ENCODE measurements at places on chromosomes 2 and 18.

GRCh38 chr2:9744256-9745004 is 98.8 kb upstream of the TAF1B start:
- DNase-seq, result no peak

GRCh38 chr18:58225101-58225500 is 181.1 kb downstream of the NEDD4L start:
- no peak for DNase-seq

GRCh38 chr2:234165421-234165820 is 114.9 kb downstream of the SPP2 start:
- no peak for DNase-seq

- DNase-seq, result no peak
Observed at GRCh38 chr2:45843136-45843535, 191.7 kb downstream of the PRKCE start.

- no peak for DNase-seq
Observed at GRCh38 chr2:178844701-178845100, 37.5 kb upstream of the TTN start.

- DNase-seq, result no peak
Observed at GRCh38 chr2:50547521-50547920, 484.4 kb downstream of the NRXN1 start.

- DNase-seq, result no peak
Observed at GRCh38 chr2:172215936-172216335, 113.2 kb upstream of the DLX2 start.

- no peak for DNase-seq
Observed at GRCh38 chr18:52588931-52589330, 248.9 kb downstream of the DCC start.

DNA sequence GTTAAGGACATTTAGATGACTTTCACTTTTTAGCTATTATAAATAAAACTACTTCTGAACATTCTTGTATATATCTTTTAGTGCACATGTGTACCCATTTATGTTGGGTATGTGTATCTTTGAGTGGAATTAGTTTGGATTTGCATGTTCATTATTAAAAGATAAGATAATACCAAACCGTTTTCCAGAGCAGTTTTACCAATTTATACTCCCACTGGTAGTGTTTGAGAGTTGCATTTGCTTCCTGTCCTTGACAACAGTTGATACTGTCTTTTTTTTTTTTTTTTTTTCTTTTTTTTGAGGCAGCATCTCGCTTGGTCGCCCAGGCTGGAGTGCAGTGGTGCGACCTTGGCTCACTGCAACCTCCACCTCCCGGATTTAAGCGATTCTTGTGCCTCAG is 23.3 kb downstream of the SLC30A6 start:
- no peak for DNase-seq

GRCh38 chr2:220315098-220315823 is 687.8 kb downstream of the SLC4A3 start:
- no peak for DNase-seq

DNA sequence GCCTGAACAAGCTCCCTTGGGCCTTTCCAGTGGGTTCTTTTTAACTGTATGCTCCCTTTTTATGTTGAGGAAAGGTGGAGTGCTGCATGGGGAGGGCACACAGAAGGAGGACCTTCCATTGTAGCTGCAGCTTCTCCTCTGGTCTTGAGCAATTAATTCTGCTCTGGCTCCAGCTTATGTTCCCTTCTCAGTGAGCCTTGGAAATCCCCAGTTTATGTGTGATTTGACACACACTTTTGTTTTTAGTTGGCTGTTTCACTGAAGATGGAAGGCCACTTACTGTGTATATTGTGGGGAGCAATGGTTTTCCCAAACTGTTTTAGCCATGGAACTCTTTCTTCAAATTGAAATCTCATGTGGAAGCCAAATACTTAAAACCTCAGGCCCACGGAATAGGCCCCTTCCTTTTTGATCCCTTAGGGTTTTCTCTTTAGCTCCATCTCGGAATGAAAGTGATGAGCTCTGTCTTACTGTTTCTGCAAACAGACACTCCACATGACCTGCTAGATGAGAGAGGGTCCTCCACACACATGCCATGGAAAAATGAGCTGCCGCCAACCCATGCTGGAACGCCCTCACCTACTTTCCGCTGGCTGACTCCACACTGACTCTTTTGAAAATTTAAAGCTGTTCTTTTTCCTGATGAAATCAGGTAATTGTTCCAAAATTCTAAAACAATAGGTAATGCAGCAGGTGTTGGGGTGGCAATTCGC is 280.9 kb upstream of the SIX2 start:
- DNase-seq, result no peak

GRCh38 chr2:209570194-209570593 is 146.3 kb downstream of the MAP2 start:
- no peak for DNase-seq

DNA sequence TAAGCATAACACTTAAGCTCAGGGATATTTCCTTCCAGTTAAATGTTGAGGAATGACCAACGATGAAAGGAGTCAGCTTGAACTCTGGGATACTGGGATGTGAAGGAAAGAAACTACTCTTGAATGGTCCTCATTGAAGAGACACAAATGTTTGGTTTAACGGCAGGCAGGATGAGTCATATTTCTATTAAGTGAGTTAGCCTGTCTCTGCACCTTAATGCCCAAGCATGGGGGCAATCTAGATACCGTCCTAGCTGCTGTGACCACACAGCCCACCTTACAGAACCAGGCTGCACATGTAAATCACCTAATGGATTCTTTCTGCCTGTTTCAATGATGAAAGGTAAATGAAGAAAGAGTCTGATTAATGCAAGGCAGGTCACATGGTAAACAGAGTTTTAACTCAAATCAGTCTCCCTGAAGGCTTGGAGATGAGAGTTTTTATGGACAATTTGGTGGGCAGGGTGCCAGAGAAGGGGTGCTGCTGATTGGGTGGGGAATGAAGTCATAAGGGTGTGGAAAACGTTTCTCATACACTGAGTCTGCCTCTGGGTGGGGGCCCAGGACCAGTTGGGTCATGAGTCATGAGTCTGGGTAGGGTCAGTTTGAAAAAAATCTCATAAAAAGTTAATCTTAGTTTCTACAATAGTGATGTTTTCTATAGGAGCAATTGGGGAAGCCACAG is 144.6 kb upstream of the MMADHC start:
- DNase-seq, result no peak

DNA sequence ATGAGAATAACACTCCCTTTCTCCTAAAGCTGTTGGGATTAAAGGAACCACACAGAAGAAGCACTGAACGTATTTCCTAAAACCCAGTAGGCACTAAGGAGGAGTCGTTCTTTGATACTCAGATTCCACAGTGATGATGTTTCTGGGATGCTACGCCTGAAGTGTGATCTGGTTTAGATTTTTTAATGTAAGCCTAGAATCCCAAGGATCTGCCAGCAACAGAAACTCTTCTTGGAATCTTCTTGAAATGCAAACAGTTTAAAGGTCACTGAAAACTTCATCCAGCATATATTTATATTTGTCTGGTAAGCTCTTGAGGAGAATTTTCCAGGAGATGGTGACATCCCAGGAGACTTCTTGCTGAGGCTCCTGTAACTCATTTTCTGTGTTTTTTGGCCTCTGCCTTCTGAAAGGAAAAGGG is 247.6 kb upstream of the TRIB2 start:
- no peak for DNase-seq

DNA sequence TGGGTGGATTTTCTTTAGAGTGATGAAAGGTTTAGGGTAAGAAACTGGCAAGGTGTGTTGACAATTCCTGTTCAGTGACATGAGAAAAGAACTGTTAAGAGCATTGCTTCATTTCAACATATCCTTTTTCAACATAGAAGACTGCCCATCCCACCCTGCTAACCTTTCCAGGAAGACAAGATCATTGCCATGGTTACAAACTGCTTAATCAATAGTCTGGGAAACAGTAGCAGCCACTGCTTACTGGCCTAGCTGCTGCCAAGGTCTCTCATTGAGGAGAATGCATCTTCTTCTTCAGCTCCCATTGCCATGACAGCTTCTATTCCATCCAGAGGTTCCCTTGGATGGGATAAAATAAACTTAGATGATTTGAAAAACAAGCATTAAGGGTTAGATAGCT is 212.1 kb downstream of the LRRTM1 start:
- DNase-seq, result no peak

DNA sequence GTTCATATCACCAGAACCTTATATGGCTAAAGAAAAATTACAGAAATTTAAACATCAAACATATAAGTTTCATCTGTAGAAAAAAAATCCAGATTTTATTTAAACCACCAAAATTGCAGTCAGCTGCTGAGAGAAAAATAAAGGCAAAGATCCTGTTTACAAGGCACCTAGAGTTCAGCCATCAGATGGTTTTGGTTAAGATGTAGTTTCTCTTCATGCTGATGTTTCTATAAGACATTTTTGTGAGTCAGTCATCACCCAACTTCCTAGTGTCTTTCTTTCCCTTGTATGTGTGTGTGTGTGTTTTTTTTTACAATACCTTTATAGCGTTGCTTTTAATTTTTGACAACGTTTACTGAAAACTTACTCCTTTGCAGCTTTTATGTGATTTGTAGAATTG is 26.1 kb upstream of the MMADHC start:
- DNase-seq, result no peak

DNA sequence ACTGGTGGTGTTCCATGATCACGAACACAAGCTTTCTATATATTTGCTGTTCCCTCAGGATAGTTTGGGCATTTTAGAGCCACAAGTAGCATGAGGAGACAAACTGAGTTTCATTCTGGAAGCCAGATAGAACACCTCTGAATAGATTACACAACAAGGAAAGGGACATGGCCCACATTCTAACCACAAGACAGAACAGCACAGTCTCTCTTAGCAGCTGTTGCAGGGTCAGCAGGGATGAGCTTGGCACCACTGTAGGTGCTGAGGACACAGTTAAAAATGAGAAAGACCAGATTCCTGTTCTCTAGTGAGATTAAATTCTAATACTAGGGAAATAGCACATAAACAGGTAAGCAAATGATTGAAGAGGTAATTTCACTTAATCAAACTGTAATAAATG is 235.3 kb downstream of the ZNF407 start:
- DNase-seq, result no peak

DNA sequence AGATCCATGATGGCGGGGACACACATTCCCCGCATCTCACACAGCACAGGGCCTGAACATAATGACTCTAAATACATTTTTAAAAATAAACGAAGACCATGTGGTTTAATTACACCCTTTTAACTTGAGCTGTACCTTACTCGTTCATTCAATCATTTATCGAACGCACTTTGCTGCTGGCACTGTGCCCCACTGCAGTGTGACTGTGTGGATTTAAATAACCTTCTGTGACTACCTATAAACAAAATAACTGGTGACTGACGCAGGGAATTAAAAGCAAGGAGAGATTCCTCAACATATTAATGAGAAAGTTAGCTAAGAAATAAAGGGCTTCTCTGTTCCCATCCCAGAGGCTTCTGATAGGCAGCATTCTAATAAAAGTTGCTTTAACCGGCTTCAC is 10.9 kb upstream of the FZD7 start:
- no peak for DNase-seq

GRCh38 chr2:67503066-67503795 is 106.1 kb downstream of the ETAA1 start:
- DNase-seq, result no peak

GRCh38 chr18:58977801-58978200 is 113.1 kb downstream of the ZNF532 start:
- no peak for DNase-seq

Data from activated naive CD4-positive, alpha-beta T cell (primary cell).